ENCODE measurements at places on chromosomes 5 and 9. TPM values are rescaled to one million over a fixed set of nuclear protein-coding genes. Genes with fewer than 3 reads are reported as not detected.

TGFBI gene
- 1,115 TPM for total RNA-seq

BHMT2 gene
- 18.3 TPM for total RNA-seq

QRFP gene
- total RNA-seq: 0.48 TPM

PDGFRB gene
- total RNA-seq: 223 TPM

RNF183 gene
- total RNA-seq: 3.4 TPM

- no peak for DNase-seq
Observed at GRCh38 chr5:55711507-55712022, 559 bp downstream of the SLC38A9 start.

- DNase-seq: peak; percentile 24
Observed at GRCh38 chr9:20940447-20941173, 90.8 kb downstream of the HACD4 start.

DNA sequence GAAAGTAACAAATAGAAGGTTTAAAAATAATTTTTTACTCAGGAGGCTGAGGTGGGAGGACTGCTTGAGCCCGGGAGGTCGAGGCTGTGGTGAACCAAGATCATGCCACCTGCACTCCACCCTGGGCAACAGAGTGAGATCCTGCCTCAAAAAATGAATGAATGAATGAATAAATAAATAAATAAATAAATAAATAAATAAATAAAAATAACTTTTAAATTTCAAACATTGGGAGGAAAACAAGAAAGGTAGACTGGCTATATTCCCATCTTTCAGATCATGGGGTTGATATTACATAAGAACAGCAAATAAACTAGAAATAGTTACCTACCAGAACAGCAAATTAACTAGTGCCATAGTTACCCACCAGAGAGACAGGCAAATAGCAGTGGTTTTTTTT, 75.7 kb downstream of the LHX2 start:
- DNase-seq: no peak

DNA sequence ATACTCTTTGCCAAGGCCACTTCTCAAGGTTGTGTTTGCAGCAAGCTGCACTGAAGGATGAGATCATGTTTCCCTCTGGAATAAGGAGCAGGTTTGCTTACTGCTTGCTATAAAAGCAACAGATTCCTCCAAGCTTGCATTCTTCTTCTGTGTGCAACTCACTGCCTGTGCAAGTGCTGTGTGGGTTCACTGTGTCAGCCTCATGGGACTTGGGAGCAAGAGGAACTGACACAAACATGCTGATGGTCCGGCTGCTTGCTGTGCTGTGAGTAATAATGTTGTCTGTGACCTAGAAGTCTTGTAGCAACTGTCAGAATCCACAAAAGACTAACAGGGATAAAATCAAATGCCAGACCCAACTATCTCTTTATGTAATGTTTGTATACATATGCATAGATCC, 33.6 kb upstream of the SHC3 start:
- DNase-seq: no peak

GRCh38 chr5:5306696-5307095, 115.8 kb upstream of the ICE1 start:
- peak; percentile 71 for DNase-seq

DNA sequence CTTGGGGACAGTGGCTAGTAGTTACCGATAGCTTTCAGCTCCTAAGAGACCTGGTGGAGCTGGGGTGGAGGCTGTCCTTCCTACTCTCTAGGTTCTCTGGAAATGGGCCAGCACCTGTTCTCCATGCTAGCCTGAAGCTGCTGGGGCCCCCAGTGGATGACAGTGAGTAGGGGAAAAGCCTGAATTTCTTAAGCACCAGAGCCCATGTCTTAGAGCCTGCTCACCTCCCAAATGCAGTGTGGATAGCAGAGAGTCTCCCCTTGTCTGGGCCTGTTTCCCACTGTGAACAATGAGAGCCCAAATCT, 105.8 kb downstream of the DAB2IP start:
- DNase-seq: no peak

DNA sequence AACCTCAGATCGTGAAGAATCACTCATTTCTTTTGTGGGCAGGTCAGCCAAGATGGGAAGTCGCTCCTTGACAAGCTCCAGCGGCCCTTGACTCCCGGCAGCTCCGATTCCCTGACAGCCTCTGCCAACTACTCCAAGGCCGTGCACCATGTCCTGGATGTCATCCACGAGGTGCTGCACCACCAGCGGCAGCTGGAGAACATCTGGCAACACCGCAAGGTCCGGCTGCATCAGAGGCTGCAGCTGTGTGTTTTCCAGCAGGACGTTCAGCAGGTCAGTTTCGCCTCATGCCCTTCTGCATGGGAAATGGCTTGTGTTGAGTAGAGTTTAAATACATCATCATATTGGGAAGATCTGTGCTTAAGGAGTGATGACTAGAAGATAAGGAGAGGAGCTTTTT, 173.3 kb downstream of the TRIO start:
- no peak for DNase-seq

GRCh38 chr5:78537821-78538220, 110.8 kb downstream of the LHFPL2 start:
- DNase-seq: peak; percentile 63

DNA sequence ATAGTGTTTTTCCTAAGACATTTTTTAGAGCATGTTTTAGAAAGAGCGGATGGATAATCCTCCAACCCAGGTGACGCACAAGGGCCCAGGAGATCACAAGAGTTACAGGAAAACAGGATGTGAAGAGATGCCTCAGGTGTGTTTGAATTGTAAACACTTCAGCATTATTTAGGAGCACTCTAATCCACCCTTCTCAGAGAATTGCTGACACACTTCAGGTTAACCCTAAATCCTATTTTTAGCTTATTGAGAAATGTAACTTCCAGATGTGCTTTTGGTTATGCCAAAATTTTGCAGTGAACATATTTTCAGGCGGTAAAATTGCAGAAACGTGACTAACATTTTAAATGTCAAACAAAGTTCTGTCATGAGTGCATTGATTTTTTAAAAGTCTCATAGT, 755.4 kb upstream of the CTNND2 start:
- DNase-seq: no peak

GRCh38 chr5:72441862-72442540, 65.2 kb downstream of the ZNF366 start:
- DNase-seq: no peak

GRCh38 chr5:2725980-2726765, 25.3 kb downstream of the IRX2 start:
- DNase-seq: no peak

DNA sequence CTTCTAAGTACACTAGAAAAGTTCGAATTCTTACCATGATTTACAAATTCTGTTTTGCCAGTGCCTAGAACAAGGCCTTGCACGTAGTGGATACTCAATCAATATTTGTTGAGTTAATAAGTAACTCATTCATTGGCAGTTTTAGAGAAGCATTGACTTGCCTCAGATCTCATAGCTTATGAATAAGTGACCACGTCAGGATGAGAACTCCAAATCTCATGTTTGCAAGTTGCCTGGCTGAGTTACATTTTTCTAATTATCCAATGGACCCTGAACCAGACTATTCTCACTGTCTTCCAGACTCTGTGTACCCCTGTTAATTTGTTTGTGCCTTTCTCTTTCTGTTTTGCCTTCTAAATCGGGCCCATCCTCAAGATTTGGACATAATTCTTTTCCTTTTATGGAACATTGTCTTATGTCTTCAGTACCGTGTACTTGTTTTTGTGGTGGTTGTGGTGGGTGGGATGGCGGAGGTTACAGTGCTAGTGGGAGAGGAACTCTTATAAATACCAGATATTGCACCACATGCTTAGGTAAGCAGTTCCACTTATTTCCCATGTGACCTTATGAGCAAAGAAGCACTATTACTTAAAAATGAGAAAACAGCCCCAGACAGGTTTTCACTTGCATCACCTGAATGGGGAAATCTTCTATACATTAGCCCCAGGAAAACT, 96.3 kb downstream of the UNC13B start:
- peak; percentile 25 for DNase-seq

DNA sequence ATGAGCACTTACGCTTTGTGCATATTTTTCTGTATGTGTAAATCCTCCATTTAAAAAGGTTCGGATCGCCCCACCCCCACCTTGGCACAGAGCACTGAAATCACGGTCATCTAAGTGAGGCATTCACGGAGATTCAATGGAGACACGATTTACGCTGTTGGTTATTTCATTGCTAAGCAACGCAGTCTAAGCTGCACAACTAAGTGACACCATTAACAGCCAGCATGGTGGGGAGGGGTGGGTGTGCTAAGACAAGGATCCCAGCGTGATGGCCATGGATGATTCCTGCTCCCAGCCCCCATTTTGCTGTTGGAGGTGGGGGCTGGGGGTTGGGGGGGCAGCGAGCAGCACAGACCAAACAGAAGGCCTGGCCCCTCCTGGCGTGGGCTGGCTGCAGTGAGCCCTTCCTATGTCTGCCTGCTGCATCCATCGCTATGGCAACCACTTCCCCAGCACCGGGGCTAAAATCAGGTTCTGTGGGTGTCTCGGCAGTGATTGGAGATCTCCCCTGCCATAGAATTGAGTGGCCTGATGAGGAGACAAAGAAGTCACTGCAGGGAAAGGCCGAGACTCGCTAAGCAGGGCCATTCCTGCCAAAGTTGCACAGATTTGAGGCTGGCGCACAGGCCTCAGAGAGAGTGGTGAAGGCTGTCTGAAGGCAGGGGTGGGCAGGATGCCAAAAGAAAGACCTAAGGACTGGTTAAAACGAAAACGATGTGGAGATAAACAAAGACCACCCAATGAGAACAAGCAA, 14.3 kb upstream of the MARCHF6 start:
- no peak for DNase-seq

- no peak for DNase-seq
Observed at GRCh38 chr5:155189476-155189875, 175.9 kb downstream of the KIF4B start.

All from umbilical cord (tissue), 2 donors.